ENCODE measurements at places on chromosomes 12 and 14.
A peak's percentile ranks its signal among the peaks of the same experiment; 100 is the strongest.

DNA sequence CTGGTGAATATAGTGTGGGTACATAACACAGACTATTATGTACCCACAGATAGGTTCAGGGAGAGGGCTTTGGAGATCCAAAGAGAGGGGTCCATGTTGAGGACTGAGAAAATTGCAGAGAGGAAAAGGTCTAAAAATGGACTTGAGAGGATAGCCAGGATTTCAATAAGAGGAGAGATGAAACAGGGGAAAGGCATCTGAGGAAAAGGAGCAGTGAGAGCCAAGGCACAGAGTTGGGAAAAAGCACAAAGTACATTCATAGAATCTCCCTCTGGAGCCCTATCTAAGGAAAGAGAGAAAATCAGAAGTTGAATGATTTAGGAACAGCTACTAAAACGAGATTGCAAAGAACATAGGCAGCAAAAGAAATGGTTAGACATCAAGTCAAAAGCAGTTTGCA is 182.8 kb downstream of the SRGAP1 start:
- DNase-seq = no peak

- no peak for DNase-seq
Measured at GRCh38 chr12:7136676-7137075, 6.5 kb downstream of the CLSTN3 start.

- DNase-seq = no peak
Measured at GRCh38 chr12:120814203-120814902, 88.7 kb downstream of the ACADS start.

DNA sequence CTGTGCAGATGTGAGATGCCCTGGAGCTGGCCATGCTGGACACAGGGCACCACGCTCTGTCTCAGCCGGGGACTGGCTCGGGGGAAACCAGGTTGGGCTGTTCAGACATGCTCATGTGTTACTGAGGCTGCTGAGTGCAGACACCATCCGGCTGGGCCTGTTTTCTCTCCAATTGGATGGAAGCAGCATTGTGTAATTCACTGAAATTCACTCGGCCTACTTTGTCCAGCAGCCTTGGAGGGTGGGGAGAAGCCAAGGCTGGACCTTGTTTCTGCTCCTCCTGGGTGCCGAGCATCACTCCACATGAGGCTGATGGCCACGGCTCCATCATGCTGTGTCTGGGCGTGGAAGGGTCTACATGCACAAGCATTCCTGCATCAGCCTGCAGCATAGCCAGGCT is 130.7 kb downstream of the SMOC1 start:
- no peak for DNase-seq

- peak; percentile 54 for DNase-seq
Measured at GRCh38 chr12:58148405-58148804, 207.0 kb downstream of the ATP23 start.

DNA sequence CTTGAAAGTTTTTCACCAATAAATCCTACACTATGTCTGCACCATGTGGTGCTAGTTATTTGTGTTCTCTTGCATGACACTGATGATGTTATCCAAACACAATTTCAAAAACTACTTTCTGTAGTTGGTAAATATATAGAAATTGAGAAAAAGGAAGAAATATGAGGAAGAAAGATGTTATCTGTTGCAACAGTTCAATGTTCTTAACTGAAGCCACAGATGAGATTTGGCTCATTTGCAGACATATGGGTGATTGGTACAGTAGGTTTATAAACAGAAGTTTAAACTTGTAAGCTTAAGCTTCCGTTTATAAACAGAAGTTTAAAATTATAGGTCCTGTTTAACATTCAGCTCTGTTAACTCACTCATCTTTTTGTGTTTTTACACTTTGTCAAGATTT is at the start of gene CLEC12A:
Gene CLEC12A (plus strand): TSS at position 229 of the 400 bp plus-strand sequence. CDS start 188 bp downstream, outside the sequence.
- no peak for DNase-seq

DNA sequence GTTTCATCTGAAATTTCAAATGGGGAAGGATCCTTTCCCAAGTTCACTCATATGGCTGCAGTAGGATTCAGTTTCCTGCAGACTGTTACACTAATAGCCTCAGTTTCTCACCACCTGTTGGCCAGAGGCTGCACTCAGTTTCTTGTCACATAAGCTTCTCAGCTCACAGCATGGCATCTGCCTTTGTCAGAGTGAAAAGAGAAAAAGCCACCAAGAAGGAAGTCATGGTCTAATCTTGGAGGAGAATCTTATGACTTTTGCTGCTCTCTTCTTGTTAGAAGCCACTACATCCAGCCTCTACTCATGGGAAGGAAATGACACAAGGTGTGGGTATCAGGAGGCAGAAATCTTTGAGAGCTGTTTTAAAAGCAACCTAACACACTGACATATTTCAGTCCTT is 39.4 kb upstream of the BTG1 start:
- no peak for DNase-seq
